DND-41 (cell line): ENCODE measurements at places on chromosomes 3 and 15.
A peak's percentile ranks its signal among the peaks of the same experiment; 100 is the strongest.

DNA sequence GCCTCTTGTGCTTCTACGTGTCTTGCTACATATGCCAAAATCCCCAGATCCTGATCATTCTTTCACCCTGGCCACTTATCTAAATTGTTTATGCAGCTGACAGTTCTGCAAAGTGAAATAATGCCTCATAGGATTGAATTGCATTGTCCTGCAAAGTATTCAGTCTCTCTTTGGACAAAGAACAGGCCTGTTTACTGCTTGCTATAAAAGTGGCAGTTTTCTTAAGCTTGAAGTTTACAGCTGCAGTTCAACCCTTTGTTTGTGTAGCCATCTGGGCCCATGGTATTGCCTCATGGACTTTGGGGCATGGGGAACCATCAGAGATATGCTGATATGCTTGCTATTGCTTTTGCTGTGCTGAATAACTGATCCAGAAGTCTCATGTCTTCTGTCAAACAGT, 523.2 kb downstream of the OTOL1 start:
- DNase-seq = no peak

GRCh38 chr15:27956285-27956684, 142.8 kb downstream of the OCA2 start:
- DNase-seq = no peak

- no peak for DNase-seq
Measured at GRCh38 chr3:59783468-59783988, 733.7 kb upstream of the CFAP20DC start.

GRCh38 chr3:29195056-29195455, 85.8 kb upstream of the RBMS3 start:
- no peak for DNase-seq

GRCh38 chr15:65907661-65908060, 38.4 kb downstream of the RAB11A start:
- no peak for DNase-seq

- no peak for DNase-seq
Measured at GRCh38 chr15:41545218-41545617, 1.2 kb upstream of the RPAP1 start.

DNA sequence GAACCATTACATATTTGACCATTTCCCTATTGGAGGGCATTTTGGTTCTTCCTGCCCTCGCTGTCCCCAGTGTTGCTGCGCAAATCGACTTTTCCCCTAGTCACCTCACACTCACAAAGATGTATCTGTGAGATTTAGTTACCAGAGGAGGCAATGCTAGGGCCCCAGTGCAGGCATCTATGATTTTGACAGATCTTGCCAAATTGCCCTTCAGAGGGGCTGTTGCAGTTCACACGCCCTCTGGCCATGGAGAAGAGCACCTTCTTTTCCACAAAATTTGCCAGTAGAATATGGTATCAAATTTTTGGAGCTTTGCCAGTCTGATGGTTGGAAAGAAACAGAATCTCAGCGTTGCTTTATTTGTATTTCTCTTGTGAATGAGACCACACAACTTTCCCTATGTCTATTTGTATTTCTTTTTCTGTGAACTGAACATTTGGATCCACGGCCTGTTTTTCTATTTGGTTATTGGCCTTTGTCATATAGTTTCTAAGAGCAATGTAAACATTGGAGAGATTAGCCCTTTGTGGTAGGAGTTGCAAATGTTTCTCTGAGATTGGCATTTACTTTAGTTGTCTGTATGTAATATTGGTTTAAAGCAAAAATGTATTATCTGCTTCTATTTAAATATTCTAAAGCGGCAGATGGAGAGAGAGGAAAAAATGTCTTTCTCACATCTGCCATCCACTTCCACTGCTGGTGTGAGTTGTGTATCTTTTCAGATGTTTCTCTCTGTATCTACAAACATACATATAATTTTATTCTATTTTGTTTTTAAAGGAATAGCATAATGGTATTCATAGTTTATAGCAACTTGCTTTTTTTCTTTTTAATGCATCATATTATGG, 66.1 kb downstream of the DNASE1L3 start:
- no peak for DNase-seq

- no peak for DNase-seq
Measured at GRCh38 chr3:29057326-29057725, 223.5 kb upstream of the RBMS3 start.

- DNase-seq = no peak
Measured at GRCh38 chr3:53218131-53218530, 37.7 kb downstream of the TKT start.

GRCh38 chr3:63809607-63810006, 9.5 kb upstream of the C3orf49 start:
- DNase-seq = no peak

DNA sequence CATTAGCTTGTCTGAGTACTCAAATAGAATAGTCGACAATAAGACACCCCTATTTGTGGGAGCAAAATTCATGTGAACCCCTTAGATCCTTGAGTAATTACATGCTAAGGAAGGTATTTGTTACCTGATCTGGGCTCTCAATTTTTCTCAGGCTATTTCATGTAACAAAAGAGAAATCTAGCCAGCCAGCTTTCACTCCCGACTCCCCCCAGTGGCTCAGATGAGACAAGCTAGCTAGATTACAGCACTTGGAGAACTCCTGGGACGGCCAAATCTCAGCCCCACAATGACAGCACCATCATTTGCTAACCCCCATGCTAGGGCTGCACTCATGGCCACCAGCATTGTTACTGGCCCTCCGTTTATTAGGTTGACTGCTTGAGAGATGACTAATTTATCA, 41.3 kb downstream of the GLDN start:
- DNase-seq = peak; percentile 13

DNA sequence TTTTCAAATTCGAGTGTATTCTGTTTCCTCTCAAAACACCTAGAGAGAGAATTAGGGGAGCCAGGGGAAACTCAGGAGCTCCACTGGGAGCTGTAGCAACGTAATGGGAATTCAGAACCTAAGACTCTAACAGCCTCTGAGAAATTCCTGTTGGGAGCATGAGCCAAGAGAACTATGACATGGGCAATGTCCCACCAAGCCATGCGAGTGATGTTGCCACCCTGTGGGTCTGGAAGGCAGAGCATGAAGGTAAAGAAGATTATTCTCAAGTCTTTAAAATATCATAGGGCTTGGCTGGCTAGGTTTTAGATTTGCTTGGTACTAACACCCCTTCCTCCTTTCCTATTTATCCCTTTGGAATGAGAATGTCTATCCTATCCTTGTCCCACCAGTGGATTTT, 392.6 kb upstream of the ADAMTS9 start:
- DNase-seq = no peak

DNA sequence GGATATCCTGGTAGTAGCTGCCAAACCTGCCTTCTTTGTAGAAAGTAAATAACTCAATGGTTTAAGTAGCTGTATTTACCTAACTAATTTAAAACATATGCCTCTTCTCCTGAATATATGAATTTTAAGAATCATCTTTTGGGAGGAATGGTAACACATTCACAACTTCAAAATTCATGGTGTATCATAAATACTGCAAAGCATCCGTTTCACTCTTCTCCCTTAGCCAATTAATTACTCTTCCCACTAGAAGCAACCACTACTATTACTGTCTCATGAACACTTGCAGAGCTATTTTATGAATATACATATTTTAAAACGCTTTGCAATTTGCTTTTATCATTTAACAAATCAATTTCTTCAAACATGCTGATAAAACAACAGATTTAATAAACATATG, 59.0 kb upstream of the USP50 start:
- no peak for DNase-seq

- DNase-seq = no peak
Measured at GRCh38 chr3:27666272-27666671, 55.9 kb downstream of the EOMES start.

DNA sequence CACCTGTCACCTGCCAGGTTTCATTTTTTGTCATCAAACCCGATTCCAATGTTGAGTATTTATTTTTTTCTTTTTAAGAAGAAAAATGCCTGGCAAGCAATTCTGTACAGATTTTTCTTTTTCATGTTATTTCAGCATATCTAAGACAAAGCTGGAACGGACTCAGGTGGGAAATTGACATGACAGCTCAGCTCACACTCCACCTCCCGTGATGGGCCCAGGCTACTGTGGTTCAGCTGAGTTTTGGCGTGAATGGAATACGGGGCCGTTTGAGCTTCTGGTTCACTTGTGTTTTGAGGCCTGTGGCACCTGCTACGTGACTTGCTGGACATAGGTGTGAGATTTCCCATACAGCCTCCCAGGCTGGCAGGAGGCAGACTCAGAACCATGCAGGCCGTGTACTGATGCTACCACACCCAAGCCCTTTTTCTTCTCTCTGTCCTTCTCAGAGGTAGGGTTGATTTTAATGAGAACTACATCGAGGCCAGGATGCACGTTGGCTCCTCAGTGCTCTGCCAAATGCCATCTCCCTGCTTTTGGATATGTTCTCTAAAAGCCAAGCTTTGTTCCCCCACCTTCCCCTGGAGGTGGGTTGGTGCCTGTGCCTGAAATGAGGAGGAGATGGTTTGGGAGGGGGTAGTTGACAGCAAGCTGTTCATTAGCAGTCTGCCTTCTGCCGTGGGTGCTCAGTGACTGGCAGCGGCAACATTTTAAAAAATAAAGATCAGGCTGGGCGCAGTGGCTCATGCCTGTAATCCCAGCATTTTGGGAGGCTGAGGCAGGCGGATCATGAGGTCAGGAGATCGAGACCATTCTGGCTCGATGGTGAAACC, 48.7 kb downstream of the TRAK1 start:
- no peak for DNase-seq

DNA sequence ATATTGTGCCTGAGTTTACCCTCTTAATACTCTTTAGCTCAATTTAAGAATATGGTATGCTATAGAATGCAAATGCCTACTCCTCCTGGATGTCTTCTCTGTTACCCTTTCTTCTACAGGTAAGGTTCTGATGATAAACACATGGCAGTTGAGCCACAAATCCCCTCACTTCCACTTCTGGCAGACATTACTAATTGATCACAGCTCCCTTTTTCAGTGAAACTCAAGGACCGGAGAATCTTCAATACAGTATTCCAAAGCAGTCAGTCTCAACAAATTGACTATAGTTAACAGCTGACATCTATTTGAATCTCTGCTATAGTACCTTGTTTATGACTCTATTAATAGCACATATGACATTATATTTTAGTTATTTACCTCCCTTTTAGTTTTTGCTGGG, 232.1 kb upstream of the ADAMTS9 start:
- no peak for DNase-seq

- no peak for DNase-seq
Measured at GRCh38 chr3:42149975-42150374, 58.8 kb downstream of the TRAK1 start.

DNA sequence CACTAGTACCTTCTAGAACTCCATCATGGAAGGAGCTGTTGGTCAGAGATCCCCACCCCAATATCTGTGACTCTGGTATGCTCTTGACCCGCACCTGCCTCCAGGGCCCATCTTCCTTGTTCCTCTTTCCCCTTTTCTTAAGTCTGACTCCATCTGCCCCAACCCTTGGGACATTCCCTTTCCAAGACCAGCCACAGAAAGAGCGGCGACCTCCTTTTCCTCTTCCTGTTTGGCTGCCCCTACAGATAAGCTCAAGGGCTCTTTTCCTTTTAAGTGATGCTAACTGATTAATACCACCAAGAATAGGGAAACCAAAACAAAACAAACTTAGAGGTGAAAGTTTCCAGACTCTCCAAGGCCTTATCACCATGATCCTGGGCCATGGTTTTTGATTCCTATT, 21.9 kb upstream of the ATP8B4 start:
- DNase-seq = no peak

- no peak for DNase-seq
Measured at GRCh38 chr15:43086551-43086950, 19.3 kb downstream of the UBR1 start.

- no peak for DNase-seq
Measured at GRCh38 chr3:155859859-155860258, 5.6 kb upstream of the SLC33A1 start.

DNA sequence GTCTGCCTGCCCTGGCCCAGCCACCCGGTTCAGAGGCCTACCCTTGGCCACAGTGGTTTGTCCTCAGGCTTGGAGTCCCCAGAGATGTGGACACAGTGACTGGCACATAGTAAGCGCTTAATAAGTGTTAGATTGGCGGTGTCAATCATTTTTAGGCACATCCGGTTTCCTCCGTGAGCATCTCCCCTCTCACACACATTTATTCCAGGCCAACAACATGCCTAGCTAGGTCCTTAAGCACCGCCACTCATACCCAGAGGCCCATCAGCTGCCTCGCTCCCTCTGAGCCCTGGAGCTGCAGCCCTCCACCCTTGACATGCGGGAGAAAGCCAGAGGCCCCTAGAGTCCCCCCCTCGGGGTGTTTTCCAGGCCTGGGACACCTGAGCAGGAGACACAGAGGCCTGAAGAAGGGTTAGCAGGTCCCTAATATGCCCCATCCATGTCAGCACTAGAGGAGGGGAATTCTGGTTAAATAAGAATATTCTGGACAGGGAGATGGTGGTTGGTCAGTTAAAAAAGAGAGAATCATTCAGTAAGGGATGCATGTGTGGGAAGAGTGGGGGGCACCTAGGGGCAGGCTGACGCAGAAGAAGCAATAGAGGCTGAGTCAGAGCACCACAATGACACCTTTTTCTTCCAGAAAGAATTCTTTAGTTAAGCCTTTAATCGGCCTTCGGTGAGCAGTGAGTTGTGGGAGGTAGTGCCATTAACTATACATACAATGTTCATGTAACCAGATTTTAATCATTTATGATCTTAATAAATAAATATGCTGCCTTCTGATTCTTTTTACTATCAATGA, 22.3 kb downstream of the NR2F2 start:
- DNase-seq = no peak

- DNase-seq = no peak
Measured at GRCh38 chr3:14561051-14561960, 21.2 kb upstream of the GRIP2 start.

DNA sequence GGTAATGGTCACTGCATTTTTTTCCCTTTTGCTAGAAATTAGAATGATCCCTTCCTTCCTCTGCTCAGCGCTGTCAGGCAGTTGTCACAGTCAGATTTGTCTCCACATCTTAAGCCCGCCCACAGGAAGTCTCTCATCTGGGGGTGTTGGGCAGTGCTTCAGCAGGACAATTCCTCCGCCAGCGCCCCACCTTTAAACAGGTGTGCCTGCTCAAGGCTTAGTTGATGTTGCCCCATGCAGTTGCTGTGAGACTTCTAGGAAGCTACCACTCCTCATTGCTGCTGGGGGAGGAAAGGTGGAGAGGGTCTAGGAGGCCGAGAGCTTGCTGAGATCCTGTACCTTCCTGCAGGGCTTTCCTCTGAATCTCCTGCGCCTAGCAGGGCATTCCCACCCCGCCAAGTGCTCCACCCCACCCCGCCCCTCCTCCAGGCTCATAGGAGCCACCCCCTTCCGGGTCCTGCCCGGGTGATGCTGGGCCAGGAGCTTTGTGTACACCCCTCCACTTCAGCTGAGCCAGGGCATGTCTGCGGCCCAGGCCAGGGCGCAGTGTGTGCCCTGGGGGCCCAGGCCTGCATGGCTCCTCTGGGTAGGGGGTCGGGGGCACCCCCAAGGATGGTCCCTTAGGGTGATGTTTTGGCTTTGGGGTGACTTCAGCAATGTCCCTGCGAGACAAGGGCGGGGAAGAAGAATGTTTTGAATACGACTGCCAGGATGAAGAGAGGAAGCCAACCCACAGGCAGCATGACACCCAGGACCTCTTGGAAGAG, 68.7 kb downstream of the TRAK1 start:
- peak; percentile 77 for DNase-seq

- no peak for DNase-seq
Measured at GRCh38 chr15:34810443-34811129, 15.2 kb upstream of the ACTC1 start.
